Thyroid gland (tissue), 4 donors: ENCODE measurements at places on chromosomes 5 and 9. TPM values are rescaled to one million over a fixed set of nuclear protein-coding genes. Genes with fewer than 3 reads are reported as not detected.

GRCh38 chr9:98570663-98571440 is 137.9 kb downstream of the GABBR2 start:
- DNase-seq = no peak

GRCh38 chr5:17340819-17341218 is 123.4 kb downstream of the BASP1 start:
- DNase-seq = no peak

SGCD gene
- total RNA-seq = 20.1 TPM

DNA sequence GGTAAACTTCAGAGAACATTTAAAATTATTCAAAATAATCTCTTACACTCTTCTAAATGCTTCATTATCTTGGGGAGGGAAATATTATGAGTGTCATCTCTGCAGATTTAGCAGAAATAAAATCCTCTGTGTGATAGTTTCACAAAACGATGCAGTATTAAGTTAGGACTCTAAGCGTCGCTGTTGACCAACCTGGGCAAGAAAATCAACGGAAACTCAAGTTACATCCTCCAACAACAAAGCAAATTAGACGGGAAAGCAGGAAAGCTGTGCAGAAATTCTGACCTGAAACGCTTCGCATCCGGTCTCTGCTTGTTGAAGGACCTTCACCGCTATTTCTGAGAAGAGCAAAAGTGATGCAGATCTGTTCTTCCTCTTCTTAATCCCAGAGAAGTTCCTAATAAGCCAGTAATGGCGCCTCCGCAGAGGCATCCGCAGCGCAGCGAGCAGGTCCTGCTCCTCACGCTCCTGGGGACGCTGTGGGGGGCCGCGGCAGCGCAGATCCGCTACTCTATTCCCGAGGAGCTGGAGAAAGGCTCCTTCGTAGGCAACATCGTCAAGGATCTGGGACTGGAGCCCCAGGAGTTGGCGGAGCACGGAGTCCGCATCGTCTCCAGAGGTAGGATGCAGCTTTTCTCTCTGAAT is at the start of gene PCDHGA6:
TSS of gene PCDHGA6 (plus strand) at position 219 of the 645 bp plus-strand sequence. CDS start at position 412, 193 bp downstream.
- DNase-seq = no peak

NOXA1 gene
- 5.4 TPM for total RNA-seq

DNA sequence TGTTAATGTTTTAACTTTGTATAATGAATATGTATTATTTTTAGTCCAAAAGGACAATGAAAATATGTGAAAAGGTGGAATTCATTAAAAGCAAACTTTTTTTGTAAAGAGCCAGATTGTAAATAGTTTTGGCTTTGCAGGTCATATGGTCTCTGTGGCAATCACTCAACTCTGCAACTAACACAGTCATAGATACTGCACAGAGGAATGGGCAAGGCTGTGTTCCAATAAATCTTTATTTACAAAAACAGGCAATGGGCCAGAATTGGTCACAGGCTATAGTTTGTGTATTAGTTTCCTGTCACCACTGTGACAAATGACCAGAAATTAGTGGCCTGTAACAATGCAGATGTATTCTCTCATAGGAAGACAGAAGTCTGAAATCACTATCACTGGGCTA is 125.4 kb upstream of the PTCH1 start:
- DNase-seq = no peak

DNA sequence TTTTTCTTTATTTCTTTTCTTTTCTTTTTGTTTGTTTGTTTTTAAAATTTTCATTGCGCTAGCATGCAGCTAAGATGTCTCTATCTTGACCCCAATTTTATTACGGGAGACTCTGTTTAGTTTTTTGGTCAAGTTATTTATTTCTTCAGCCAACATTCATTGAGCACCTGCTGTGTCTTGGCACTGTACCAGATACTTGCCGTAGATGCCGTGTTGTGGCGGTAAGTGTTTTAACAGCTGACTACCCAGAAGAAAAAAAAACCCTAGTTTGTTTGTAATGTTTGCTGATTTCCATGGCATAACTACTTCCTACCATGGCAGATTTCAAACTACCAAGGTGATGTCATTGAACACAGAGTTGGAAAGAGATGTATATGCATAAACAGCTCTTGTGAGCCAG is 65.0 kb downstream of the UGCG start:
- peak; percentile 35 for DNase-seq

GRCh38 chr5:81226286-81226685 is 6.8 kb upstream of the CKMT2 start:
- no peak for DNase-seq

DNA sequence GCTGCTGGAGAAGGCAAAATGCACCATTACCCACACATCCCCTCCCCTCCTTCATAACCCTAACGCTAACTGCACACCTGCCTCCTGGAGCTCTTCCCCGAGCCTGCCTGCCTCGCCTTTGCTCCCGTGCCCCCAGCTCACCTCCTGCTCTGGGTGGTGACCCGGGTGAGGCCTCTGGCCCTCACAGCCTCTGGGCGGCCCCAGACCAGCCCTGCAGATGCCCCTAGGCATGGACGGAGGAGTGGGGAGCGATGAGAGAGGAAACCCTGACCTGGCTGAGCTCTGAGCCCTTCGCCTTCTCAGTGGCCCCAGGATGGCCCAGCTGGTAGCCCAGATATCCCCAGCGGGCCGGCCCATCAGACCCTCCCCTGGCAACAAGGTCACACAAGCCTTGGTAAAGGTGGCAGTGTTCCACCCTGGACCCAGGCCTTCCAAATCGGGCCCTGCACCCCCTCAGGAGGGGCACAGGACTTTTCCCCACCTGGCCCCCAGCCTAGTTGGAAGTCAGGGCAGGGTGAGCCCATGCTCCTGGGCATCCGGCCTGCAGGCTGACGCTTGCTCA is 14.5 kb upstream of the CAMSAP1 start:
- DNase-seq = no peak

GRCh38 chr5:157518963-157519362 is 56.6 kb downstream of the ADAM19 start:
- no peak for DNase-seq

ORM2 gene
- not detected for total RNA-seq

SPINK13 gene
- not detected for total RNA-seq

- no peak for DNase-seq
These were observed 150.0 kb downstream of the NSG2 start for GRCh38 chr5:174195517-174195916.

GRCh38 chr5:177133096-177133852 is at the start of gene NSD1:
NSD1 (plus strand) TSS chr5:177133773; CDS start chr5:177135104, 1,331 bp downstream.
- peak; percentile 93 for DNase-seq

SCGB3A2 gene
- not detected for total RNA-seq

GRCh38 chr5:33938881-33939280 is 2.7 kb downstream of the RXFP3 start:
- no peak for DNase-seq

DNA sequence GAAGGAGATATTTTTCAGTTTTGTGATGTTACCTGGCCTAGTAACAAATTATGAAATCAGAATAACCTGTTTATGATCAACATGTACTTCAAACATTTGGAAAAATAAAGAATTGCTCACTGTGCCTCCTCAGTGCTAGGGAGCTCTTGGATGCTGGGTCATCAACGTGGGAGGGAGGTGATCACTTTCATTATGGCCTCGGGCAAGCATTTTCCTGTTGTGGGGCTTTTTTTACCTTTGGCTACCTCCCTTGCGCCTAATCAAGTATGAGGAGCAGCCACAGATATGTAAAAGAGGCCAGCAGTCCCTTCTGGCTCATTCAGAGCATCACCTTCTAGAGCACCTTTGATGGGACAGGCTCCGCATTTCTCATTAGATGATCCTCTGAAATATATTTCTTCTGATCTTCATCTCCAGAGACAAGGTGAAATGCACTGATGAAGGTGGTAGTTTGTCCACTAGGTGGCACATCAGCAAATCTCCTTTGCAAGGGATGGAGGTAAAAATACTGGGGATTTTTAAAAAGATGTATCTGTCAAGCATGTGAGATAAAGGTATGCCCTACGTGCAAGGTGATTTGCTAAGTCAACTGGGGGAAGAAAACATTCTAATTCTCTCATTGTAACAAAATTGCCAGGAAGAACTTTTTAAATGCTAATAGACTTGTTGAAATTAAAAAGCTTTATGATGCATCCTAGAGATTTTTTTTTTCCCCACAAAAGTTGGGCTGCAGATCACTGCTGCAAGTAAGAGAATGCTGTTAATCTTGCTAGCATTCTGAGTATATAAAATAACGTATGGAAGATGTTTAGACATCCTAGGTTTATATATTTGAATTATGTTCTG is 218.2 kb downstream of the MAST4 start:
- peak; percentile 56 for DNase-seq
